Stimulated activated CD8-positive, alpha-beta memory T cell treated with anti-CD3 and anti-CD28 coated beads, Interleukin-7, amount 100 ng/mL, for 24 hours (primary cell): ENCODE measurements at places on chromosomes 3 and 15.

DNA sequence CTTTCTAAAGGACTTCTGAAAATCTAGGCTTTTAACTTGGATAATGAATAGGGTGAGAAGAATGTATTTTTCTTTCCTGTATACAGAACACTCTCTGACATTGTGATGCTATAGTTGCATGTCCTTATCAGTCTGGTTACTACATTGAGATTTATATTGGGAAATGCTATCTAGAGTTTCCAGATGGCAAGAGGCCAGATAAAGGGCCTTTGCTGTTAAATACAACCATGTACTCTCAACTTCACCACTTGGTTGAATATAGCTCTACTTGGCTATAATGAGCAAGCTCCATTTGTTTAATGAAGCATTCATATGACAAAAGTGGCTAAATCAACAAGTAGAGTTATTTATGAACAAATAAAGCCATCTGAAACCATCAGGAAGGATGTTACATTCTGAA lies 91.0 kb downstream of the IGSF11 start:
- no peak for DNase-seq

GRCh38 chr3:100650651-100651619 lies 41.5 kb downstream of the ADGRG7 start:
- no peak for DNase-seq

GRCh38 chr15:46703020-46703861 lies 1014.1 kb upstream of the SEMA6D start:
- no peak for DNase-seq

DNA sequence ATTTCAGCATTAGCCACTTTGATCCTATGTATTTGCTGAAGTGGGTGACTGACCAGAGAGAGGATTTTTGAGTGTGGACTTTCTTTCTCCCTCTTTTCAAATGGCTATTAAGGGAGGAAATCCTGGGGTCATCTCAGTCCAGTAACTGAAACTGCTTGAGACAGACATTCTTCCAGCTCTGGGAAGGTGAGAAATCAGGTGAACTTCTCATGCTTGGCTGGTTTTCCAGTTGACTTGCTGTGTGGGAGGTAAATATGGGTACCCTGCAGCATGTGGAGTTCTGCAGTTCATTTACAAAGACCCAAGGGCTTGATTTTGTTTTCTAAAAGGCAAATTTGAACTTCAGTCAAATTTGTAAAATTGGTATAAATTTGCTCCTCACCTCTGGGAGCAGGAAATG lies 461.1 kb upstream of the TBL1XR1 start:
- DNase-seq: no peak

DNA sequence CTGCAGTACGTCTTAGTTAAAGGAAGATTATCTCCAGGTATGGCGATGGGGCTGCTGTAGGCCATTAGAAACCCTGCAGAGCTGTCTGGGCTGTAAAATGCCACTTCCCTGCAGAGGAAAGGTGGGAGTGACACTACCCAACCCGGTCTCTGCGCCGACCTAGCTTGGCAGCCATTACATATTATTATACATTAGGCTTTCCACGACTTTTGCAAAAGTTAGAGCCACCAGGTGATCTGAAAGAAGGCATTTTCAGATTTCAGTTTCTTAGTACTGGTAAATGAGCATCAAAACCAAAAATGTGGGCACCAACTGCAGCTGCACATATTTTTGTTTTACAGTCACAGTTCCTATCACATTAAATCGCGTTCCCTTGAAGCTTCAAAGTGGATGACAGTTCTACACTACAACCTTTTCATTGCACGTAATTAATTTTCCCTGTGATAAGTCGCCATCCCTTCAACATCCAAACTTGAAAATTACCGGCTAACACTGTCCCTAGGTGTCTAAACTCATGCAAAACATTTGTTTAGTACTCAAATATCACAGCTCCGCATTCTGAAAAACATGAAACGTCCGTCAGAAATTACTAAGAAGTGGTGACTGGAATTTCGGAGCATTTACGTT lies 81.4 kb upstream of the CHD2 start:
- DNase-seq: no peak

DNA sequence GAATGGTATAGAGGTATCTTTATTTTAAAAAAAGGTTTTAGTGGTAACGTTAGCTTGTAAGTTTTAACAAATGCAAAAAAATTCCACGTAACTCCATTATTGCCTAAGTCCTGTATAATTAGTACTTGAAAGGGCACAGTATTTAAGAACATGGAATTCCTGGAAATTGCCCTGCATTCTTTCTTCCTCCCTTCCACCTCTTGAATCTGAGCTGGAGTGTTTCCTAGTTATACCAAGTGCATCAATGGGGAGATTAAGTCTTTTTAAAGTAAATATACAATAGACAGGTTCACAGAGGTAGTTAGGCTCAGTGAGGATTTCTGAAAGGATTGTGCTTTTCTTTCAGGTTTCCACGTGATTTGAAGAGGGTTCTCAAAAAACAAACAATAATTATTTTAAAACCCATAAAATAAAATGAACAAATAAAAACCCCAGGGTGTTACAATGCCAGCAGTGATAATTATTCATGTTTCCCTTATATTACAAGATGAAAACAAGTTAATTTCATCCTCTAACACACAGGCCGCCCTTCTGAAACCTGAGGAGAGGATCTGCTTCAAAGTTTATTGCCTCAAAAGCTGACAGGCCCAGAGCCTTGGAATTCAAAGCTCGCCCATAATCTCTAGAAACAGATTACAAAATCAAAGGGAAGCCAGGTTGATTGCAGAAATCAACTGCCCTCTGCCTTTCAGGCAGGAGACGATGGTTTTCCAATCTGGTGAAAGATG lies 128.8 kb upstream of the LMOD3 start:
- DNase-seq: no peak

GRCh38 chr15:96576596-96576995 lies 246.1 kb downstream of the NR2F2 start:
- DNase-seq: no peak

DNA sequence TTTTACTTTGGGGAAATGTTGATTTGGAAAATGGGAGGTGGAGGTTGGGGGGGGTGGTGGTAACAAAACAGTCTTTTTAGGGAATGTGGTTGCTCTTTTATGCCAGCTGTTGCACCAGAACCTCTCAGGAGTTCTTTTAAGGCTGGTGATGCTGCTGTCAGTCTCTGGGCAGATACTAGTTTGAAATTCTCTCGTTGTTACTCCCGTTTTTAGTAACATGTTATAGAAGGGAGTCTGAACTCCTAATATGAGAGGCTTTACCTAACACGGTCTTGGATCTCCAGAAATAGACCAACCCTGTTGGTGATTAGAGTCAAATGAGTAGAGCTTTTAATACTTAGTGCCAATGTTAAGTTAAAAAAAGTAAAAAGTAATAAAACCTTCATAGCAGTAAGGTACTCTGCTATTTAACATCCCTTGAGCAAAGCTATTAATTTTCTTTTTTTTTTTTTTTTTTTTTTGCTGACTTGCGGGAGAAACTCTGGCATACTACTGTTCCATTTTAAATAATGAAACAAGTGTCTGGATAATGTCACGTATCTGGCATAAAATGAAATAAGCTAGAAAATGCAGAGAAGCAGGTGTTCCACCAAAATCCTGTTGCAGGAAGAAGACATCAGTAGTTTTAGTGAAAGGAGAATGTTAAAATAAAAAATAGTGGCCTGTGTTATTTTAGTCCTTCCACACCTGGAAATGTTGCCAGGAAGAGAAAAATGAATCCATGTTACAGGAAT lies 156.7 kb downstream of the CACNA1D start:
- DNase-seq: no peak

DNA sequence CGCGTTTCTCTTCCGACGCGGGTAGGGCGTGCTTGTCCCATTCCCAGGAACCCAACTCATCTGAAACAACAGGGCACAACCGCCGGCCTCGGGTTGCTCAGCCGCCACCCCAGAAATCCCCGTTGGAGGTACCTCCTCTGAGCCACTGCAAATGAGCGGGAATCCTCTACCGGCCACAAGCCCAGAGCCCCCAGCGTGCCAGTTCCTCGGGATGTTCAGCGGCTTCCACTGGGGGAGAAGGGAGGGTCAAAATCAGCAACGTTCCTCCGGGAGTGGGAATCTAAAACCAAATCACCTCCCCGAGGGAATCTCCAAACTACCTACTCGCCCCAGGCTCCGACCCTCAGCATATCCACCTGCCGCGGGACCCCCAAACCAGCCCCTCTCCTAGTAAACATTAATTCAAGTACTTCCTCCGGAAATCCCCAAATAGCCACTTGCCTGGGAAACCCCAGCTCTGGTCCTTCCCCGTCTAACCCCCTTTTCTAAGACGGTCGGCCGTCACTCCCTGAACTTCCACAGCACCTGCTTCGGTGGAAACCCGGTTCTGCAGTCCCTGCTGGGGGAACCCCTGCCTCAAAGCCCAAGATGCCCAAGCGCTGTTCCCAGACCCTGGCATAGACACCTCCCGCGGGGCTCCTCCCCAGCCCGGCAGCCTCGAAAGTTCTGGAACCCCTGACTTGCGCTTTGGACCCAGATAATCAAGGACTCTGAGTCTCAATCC lies 887 bp downstream of the OXTR start:
- no peak for DNase-seq

- DNase-seq: no peak
Observed at GRCh38 chr3:87203809-87204208, 23.3 kb upstream of the CHMP2B start.

- DNase-seq: no peak
Observed at GRCh38 chr15:52037889-52038505, 19.0 kb downstream of the MAPK6 start.

GRCh38 chr3:74346896-74347295 lies 267.6 kb downstream of the CNTN3 start:
- no peak for DNase-seq

DNA sequence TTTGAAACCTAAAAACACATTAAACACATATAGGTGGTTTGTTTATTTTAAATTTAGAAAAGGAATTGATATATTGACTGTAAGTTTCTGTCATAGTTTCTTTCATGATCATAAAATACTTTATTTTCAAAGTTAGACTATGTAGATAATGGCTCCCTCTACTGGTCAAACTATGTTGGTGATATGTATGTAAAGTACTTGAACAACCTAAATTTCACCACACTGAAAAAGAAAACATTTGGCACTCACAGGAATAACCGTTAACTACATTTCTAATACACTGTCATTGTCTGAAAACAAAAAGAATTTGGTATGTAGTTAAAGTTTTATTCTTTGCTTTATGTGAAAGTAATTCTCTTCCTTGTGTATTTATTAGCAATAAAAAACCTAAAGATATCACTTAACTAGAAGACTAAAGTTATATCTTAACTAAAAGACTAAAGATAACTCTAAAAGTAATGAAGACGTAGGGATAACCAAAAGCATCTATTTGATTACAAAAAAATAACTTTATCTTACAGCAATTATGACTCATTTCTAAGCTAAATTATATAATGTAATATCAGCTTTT lies 427.5 kb downstream of the VGLL3 start:
- no peak for DNase-seq

DNA sequence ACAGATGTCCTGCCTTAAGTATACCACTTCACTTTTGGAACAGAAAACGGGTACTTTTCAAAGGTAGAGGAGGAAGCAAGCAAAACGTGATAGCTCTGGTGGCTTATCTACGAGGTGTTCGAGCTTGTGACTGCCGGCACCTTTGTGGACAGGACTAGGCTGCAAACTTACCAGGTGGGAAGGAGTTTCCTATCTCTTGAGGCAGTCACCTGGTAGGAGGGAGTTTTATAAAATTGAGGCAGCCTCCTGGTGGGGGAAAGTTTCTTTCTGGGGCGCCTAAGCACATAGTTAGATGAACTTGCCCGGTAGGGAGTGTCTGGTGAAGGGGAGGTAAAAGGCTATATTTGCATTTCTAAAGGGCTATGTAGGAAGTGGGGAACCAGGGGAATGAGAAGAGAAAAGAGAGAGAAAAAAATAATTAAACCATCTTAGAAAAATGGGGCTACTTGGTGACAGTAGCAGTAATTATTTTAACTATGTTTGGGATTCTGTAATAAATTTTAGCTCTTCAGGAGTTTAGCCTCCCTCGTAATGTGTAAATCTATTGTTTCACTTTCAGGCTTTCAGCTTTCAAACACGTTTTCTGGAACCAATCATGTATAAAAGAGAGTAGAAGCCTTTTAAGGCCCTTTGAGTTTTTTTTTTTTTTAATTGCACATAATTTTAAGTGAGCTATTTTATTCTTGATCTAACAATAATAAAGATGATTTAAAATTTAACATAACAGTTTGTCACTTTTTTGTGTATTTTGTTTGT lies 131.0 kb downstream of the IL5RA start:
- no peak for DNase-seq

DNA sequence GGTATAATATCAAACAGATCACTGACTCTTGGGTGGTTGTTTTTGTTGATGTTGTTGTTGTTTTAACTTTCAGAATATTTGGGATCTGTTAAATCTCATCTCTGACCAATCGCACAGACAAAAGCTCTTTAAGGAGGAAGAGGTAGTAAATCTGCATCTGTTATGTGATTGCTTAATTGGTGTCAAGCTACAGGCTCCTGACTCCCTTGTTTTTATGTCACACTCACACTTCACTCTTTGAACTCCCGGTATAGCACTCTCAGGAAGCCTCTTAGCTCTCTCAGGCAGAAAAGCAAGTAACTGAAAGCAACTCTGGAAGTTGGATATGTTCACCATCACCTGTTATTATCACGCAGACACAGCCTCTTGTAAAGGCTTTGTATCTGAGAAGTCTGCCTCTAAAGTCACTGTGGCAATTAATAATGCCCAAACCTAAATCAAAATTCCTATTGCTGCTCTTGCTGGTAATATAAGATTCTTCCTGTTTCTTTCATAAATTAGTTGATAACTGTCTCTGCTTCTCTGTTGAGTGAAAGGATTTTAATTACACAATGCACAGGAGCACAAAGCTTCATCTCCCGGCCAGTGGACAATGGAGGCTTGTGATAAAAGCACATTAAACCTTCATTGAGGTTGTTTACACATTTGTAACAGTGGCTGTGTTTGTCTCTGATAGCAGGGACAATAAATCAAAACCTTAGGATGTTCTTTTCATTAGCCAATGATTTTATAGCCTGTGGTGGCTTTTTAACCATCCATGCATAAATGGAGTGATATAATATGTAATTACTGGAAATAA lies 576.7 kb downstream of the MFSD1 start:
- no peak for DNase-seq

DNA sequence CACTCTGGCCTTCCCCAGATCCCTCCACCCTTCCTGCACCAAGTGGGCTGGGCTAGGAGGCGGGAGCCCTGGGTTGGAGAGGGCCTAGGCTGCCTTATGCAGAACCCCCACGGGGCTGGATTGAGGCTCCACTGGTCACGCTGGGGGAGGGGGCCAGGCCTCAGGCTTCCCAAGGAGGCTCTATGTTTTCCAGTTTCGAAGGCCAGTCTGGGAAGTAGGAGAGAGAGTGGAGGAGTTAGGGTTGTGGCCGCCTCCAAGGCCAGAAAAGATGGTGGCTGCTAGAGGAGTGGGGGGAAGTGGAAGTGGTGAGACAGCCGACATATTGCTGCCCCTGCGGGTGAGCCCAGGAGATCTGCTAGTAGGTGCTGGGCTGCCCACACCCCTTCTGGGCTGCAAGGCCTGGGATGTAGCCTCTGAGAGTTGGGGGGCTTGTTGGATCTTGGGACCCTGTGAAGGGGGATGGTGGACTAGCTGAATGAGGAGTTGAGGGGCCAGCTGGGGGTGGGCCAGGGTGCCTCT lies 1.2 kb downstream of the GNAI2 start:
- DNase-seq: no peak
